ENCODE measurements at places on chromosomes 5 and 9. TPM values are rescaled to one million over a fixed set of nuclear protein-coding genes. Genes with fewer than 3 reads are reported as not detected.

Gene CDKN2A
- not detected for total RNA-seq

Gene SNX24
- total RNA-seq = 32.3 TPM

Gene BARHL1
- total RNA-seq = not detected

Gene NFIB
- total RNA-seq = 21.6 TPM

Gene HCN1
- not detected for total RNA-seq

Gene GABRP
- not detected for total RNA-seq

Gene ANKDD1B
- total RNA-seq = 0.17 TPM

Gene TNFSF15
- total RNA-seq = not detected

Gene ZNF622
- total RNA-seq = 30.4 TPM

Gene FOXD1
- 15.6 TPM for total RNA-seq

Gene IL5
- total RNA-seq = not detected

Gene OMD
- not detected for total RNA-seq

Gene IL13
- not detected for total RNA-seq

Gene GABRA1
- not detected for total RNA-seq

Gene LEAP2
- 1.8 TPM for total RNA-seq

Gene TXNDC8
- total RNA-seq = not detected

Gene SV2C
- total RNA-seq = not detected

Gene ANKRD55
- not detected for total RNA-seq

Gene WASHC1
- 9.7 TPM for total RNA-seq

Gene UNC5A
- total RNA-seq = not detected

Gene CNTNAP3
- 3.9 TPM for total RNA-seq

Gene PTPN3
- 9.2 TPM for total RNA-seq

Gene SPINK14
- total RNA-seq = not detected

Gene LIX1
- not detected for total RNA-seq

Gene TSLP
- total RNA-seq = 3.3 TPM

Gene TLX3
- total RNA-seq = not detected

Gene RBM18
- total RNA-seq = 32.3 TPM

Gene CDX1
- total RNA-seq = not detected

Gene GLRA1
- total RNA-seq = not detected

Gene P4HA2
- 36.8 TPM for total RNA-seq

Gene RAD50
- 38.3 TPM for total RNA-seq

Gene RNF208
- total RNA-seq = 0.40 TPM

Gene SPINK13
- total RNA-seq = 2.8 TPM

Gene WDR38
- not detected for total RNA-seq

Gene MED10
- total RNA-seq = 23.5 TPM

Gene SLC6A18
- not detected for total RNA-seq

Gene TEK
- not detected for total RNA-seq

Gene AJM1
- total RNA-seq = 2.7 TPM

Gene TMC1
- total RNA-seq = not detected

Gene SLIT3
- not detected for total RNA-seq
